ENCODE measurements at places on chromosomes 4 and X.
A peak's percentile ranks its signal among the peaks of the same experiment; 100 is the strongest.

GRCh38 chrX:116239944-116240840, 69.6 kb downstream of the AGTR2 start:
- no peak for DNase-seq

DNA sequence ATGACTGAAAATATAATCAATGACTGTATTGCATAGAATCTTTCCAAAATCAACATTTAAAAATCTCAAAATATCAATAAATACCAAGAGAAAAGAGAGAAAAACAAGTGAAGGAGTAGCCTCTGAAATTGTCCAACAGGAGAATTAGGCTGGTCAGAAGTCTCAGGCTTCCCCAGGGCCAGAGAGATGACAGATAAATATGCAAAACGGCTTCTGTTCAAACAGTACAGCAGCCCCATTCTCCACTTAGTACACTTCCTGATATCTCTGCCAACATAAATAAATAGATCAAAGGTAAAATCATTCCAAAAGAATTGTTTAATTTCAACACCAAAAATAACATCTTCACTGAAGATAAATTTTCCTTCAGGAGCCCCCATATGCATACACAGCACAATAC, 204.7 kb upstream of the GABRA2 start:
- DNase-seq, result no peak

DNA sequence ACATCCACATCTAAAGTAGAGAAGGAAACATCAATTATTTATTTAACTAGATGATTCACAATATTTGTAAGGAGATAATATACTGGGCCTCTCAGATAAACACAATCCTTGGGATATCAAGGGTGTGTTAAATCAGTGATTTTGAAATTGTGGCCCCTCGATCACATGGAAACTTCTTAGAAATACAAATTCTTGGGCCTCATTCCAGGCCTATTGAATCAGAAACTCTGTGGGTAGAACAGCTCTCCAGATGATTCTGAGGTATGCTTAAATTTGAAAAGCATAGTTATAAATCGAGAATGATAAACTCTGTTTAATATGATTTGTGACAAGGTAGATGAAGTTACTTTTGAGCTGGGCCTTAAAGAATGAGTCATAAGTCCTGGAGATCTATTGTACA, 64.3 kb upstream of the GPR174 start:
- no peak for DNase-seq

DNA sequence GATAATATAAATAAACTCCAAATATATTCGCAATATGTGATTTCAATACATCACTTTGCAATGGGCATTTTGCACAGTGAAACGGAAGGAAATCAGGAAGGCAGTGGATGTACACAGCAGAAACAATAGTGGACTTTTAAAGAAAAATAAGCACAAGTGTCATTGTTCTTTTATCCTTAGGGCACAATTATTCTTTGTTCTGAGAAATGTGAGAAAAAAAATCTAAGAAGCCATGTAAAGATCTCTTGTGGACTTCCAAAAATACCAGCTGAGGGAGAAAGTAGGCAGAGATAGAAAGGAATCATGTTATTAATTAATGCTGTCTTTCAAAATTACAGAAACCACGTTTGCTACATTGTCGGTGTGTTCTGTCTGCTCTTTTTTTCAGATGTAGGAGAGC, 17.6 kb upstream of the PRRG1 start:
- DNase-seq, result peak; percentile 39

- DNase-seq, result no peak
These were observed 17.6 kb downstream of the HS6ST2 start for GRCh38 chrX:132940727-132941327.

- no peak for DNase-seq
These were observed 28.0 kb downstream of the DMD start for GRCh38 chrX:33183361-33183760.

- DNase-seq, result no peak
These were observed 2.3 kb downstream of the NWD2 start for GRCh38 chr4:37246891-37247290.

DNA sequence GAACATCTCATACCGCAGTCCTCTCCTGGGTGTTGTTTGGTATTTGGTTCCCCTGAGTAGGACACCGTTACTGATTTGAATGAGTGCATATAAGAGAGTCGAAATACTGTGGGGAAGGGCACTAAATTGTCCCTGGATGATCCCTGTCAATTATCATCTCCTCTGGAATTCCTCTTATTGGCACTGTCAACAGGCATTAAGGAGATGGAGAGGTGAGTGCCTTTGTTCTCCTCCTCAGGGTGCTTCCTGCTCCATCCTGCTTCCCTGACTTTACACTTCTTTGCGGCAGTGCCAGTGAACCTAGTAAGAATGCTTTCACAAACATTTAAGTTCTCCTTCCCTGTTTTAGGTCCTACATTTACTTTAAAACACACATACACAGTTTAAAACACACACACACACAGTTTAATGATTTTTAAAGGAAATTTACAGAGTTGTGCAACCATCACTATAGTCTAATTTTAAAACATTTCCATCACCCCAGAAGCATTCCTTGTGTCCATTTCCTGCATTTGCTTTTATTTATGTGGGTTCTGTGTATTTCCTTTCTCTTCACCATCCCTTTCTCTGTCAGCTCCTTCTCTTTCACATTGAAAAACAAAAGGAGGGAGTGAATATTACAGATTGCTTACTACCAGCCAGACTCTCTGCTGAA, 20.9 kb upstream of the ZRSR2 start:
- DNase-seq, result no peak

GRCh38 chr4:107950746-107951540, 19.6 kb downstream of the CYP2U1 start:
- no peak for DNase-seq

All from midbrain (tissue), 1 donor.